ENCODE measurements at places on chromosomes 7 and 10.

DNA sequence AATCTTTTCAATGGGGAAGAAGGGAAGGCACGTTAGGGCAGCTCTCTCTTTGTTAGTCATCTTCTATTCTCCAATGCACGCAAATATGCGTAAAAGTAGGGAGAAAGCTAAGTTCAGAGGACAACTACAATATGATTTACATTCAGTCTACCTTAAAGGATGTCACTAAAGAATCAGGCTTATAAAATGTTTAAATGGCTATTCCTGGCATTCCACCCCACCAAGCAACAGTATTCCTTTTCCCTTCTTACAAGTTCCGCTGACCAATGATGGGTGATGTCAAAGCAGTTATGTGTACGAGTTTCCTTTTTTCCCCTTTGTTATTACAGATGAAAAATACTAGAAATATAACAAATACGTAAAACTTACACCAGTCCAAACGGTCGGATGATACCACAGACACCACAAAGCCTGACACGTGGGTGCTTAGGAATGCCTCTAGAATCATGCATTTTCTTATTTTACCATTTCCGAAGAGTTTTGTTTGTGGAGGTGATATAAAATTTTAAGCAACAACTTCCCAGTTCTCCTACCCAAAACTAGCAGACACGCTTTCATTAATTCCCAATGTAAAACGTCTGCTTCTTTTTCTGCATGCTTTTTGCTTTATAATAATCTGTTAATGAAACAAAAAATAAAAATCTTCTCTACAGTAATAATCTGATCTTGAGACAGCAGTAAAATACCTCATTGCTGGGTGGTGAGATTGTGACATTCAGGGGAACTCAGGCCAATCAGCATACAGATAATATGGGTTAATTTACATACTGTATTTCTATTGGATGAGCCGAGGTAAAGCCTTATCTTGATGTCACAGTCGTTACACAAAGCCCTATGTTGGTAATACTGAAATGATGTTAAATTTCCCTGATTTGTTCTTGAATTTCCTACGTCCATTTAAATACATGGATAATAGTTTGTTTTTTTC is 708 bp upstream of the GPR85 start:
- peak; percentile 90 for DNase-seq

- peak; percentile 51 for DNase-seq
Observed at GRCh38 chr10:69733791-69734261, 67.9 kb upstream of the COL13A1 start.

DNA sequence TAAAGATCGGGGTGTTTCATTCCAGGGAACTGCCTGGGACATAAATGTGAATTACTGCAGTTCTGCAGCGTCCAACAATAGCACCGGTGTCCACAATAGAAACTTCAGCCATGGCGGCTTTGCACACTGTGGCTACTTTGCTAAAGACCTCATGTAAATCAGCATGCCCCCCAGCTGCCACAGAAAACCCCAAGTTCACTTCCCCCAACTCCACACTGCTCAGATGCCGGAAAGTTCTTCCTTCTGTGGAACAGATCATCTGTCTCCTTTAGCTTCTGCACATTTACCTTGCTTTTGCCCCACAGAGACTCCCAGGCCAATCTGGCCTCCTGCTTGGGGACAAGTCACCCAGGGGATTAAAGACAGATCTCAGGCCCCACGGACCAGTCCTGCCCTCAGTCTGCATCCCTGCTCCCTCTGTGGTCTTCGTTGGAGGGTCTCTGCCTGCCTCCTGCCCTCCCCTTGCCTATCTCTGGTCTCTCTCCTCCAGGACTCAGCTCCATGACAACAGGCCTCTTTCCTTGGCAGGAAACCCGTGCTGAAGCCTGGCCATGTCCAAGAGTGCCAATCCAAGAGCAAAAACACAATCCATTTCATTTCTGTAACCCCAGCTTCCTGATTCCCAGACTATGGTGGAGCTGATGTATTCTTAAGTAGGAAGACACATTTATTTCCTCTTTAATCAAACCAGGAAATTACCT is 403.2 kb downstream of the RPS24 start:
- no peak for DNase-seq

GRCh38 chr10:69392481-69393000 is 24.2 kb downstream of the TACR2 start:
- DNase-seq = peak; percentile 77

DNA sequence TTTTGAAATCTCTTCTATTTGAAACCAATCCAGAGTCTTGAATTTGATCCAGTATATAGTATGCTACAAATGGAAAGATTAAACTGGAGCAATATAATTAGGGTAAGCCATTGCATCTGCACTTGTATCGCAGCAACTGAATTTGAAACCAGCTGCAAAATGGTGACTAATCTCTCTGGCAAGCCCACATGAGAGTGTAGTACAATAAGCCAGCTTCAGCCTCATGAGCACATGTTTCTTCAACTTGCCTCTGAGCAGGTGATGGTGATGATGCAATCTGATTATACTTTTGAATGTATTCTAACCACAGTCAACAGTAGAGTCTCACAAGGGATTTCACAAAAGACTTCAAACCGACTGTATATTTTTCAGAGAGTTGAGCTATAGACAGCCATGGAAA is 829 bp upstream of the RPA3 start:
- peak; percentile 71 for DNase-seq

- no peak for DNase-seq
Observed at GRCh38 chr7:106143711-106144337, 31.7 kb upstream of the SYPL1 start.

- peak; percentile 69 for DNase-seq
Observed at GRCh38 chr10:59435707-59436106, 73.4 kb upstream of the FAM13C start.

- DNase-seq = peak; percentile 36
Observed at GRCh38 chr10:70191161-70191971, 21.1 kb upstream of the SAR1A start.

GRCh38 chr10:127797339-127797738 is 60.4 kb downstream of the FOXI2 start:
- no peak for DNase-seq

- DNase-seq = no peak
Observed at GRCh38 chr7:18513343-18513742, 17.8 kb downstream of the HDAC9 start.

GRCh38 chr10:114552050-114552449 is 106.0 kb downstream of the ABLIM1 start:
- DNase-seq = no peak

GRCh38 chr7:8423057-8423456 is 10.4 kb upstream of the NXPH1 start:
- no peak for DNase-seq

DNA sequence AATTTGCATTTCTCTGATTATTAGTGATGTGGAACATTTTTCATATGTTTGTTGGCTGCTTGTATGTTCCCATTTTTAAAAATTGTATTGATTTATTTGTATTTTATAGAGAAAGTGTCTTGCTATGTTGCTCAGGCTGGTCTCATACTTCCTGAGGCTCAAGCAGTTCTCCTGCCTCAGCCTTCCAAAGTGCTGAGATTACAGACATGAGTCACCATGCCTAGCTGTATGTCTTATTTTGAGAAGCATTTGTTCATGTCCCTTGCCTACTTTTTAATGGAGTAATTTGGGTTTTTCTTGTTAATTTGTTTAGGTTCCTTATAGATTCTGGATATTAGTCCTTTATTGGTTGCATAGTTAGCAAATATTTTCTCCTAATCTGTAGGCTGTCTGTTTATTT is 214.2 kb upstream of the KAT6B start:
- peak; percentile 45 for DNase-seq

DNA sequence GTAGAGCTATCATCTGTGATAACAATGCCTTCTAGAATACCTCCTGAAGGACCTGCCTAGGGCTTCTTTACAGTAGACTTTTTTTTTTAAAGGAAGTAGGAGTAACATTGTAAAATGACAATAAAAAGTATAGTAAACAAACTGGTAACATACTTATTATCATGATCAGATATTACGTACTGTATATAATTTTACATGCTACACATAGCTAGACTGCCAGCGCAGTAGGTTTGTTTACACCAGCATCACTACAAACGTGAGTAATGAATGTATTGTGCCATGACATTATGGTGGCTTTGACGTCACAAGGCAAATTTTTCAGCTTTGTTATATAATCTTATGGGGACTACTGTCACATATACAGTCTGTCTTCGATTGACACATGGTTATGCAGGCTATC is 15.4 kb upstream of the ZRANB1 start:
- DNase-seq = no peak

GRCh38 chr10:124010563-124011131 is 82.8 kb downstream of the CHST15 start:
- no peak for DNase-seq

DNA sequence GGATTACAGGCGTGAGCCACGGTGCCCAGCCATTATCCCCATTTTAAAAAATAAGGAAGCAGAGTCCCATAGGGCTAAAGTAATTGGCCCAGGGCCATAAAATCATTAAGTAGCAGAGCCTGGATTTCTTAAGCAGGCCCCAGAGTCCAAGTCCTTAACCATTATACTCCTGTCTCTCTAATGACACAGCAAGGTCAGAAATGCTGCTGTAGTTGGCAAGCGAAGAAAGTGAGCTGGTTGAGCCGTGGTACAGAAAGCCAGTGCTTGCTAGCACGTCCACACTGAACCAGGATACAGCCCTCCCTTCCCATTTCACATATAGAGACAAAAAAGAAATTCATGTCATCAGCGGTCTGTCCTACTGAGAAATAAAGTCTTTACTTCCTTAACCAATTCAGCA is 562.7 kb downstream of the GALNT17 start:
- DNase-seq = no peak

DNA sequence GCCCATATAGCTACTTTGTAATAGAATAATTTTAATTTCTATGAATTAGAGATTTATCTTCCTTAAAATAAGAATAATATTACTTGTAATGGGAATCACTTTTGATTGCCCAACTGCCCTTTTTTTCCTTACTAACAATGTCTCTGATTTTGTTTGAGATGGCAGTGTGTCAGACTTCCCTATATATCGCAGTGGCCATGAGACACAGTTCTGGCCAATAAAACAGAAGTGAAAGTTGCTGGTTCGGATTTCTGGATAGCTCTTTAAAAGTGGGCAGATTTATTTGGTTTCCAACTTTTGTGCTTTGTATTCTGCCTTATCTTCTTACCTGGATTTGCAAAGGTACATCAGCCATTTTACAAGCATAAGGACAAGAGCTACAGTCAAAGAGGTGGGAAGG is 170.2 kb downstream of the PPP1R17 start:
- DNase-seq = no peak

GRCh38 chr7:99992330-99993038 is 16.7 kb upstream of the AZGP1 start:
- DNase-seq = no peak

DNA sequence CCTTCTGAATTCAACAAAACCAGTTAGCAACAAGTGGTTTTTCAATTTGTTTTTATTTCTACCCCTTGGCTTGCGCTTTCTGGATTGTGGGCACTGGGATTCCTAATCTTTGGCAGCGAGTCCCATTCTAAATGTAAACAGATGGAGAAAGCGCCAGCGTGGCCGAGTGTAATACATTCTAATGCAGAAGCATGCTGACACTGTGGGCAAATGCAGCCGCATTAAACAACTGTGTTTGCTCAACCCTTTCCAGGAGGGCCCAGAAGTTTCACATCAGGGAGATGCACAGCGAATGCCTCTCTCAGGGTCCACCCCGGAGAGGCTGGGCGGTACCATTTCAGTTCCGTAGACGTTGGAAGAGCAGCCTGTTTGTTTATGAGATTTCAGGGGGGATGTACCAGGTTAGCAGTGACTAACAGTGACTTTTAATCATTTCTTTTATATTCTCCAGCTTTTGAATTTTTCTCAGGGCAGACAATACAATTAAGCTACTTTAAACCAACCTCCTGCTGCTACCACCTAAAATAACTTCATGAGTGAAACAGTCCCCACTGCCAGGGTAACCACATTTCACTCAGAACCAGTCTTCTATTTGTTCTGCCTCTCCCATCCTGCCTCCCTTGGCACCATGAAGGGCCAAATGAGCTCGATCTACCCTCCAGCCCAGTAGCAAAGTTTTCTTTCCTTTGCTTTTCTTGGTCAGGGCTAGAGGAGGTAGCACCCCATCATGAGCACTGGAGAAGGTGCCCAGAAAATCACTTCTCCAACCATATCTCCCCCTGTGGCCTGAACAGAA is 164.2 kb upstream of the ITGB1 start:
- peak; percentile 97 for DNase-seq

GRCh38 chr10:10995120-10995519 is 22.6 kb upstream of the CELF2 start:
- DNase-seq = no peak

DNA sequence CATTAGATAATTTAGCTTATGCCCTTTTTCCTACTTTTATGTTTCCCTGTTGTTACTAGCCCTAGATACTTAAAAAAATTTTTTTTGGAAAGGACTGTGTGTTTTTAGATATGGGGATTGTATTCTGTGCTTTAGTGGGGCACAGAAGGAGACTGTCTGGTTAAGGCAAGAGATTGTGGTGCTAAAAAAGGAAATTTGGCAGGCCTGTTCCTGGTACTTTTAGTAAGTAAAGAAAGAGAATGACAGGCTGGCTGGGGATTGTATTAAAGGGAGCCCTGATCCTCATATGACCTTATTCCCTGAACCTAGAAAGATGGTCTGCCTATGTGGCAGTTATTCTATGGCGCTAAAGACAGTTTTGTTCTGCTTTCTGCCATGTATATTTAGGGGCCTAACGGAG is 74.8 kb downstream of the AUTS2 start:
- no peak for DNase-seq

GRCh38 chr10:24718031-24718855 is 5.4 kb downstream of the ARHGAP21 start:
- peak; percentile 83 for DNase-seq

DNA sequence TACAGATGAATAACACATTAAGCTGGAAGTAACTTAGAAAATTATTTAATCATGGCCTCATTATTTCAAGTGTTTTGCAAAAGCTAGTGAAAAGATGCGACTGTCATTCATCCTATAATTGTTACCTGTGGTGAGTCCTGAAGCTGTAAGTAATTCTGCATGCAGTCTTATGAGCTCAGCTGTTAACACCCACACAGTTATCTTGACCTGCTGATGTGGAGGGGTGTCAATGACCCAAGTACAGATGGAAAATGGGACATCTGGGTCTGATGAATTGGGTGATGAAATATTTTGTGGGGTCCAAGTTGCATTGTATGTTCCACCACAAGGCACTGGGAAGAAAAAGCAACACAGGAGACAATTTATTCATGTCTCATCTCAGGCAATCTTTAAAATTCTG is 68.9 kb downstream of the OR13A1 start:
- DNase-seq = no peak

GRCh38 chr7:40073239-40073638 is 61.2 kb downstream of the MPLKIP start:
- no peak for DNase-seq

- DNase-seq = no peak
Observed at GRCh38 chr10:123275136-123275564, 120.9 kb downstream of the BUB3 start.

DNA sequence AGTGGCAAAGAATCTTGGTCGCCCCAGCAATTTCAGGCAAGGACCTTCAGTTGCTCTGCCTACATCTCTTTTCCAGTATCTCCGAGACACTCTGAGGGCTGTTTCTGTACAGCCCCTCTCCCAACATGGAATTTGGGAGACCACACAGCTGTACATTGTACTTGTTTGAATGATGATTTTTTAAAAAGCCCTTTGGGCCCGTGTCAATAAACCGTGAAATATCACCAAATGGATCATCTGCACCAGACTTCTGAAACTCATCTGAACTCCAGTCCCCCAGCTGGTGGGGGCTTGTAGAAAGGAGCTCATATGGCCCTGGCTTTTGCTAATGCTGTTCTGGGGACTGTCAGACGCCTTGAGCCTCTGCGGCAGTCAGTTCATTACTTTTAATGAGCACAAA is 374.9 kb downstream of the BBS9 start:
- no peak for DNase-seq

Measured in fibroblast of skin of right biceps (primary cell).